Naive B cell (primary cell): ENCODE measurements at places on chromosomes 7 and 10. TPM values are rescaled to one million over a fixed set of nuclear protein-coding genes. Genes with fewer than 3 reads are reported as not detected.

DNA sequence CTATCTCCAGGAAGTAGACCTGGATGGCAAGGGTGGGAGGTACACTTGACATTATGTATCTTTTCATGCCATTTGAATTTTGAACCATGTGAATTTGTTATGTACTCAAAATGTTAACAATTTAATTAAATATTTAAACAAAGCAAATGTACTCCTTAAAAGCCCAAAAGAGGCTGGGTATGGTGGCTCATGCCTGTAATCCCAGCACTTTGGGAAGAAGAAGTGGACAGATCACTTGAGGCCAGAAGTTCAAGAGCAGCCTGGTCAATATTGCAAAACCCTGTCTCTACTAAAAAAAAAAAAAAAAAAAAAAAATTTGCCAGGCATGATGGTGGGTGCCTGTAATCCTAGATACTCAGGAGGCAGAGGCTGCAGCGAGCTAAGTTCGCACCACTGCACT is 136.9 kb upstream of the ASAH2 start:
- H3K4me1 ChIP-seq = peaks cover 56% of the 10 kb centered on the region
- no peak for DNase-seq
- H3K36me3 ChIP-seq = no peaks in the 10 kb centered on the region
- no peak overlapping the region for H3K4me3 ChIP-seq

- H3K27me3 ChIP-seq = no peaks in the 10 kb centered on the region
- no peak overlapping the region for H3K4me3 ChIP-seq
- no peak overlapping the region for H3K27ac ChIP-seq
- H3K36me3 ChIP-seq = no peaks in the 10 kb centered on the region
Observed at GRCh38 chr10:3886641-3887251, 101.7 kb upstream of the KLF6 start.

DNA sequence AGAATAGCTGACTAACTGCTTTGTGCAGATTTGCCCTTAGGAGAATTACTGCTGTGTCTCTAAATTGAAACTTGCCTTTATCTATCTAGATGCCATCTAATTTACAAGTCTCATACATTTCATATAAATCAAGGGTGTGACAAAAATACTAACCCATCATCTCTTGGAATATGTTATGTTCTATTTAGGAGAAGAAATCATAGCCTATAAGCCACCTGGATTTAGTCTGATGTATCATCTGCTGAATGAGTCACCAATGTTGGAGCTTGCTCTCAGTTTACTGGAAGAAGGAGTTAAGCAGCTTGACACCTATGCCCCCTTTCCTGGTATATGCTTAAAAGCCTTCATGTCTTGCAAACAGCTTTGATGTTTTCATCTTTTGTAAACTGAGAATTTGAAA is 43.5 kb downstream of the NUP205 start:
- peaks cover 20% of the 10 kb centered on the region for H3K36me3 ChIP-seq
- no peak overlapping the region for H3K4me3 ChIP-seq
- no peak for DNase-seq
- H3K27ac ChIP-seq = no peak overlapping the region
- H3K4me1 ChIP-seq = no peaks in the 10 kb centered on the region
- H3K27me3 ChIP-seq = no peaks in the 10 kb centered on the region

DNA sequence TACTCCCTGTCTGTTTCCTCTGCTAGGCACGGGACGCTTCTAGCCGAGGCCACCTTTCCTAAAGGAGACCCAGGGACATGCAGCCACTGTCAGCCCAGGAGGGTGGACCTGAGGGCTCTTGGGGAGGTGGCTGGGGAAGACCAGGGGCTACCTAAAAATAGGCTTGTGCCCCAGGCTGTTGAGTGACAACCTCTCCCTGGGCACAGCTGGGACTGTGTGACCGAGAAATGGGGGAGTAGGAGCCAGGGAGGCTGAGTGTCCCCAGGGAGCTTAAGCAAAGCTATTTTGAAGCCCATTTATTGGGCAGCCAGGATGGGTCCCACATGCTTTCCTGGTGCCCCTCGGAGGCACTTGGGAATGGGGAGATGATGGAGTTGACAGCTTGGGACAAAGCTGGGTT is 63.8 kb downstream of the CALML3 start:
- peaks cover 8% of the 10 kb centered on the region for H3K4me1 ChIP-seq
- H3K27ac ChIP-seq = no peak overlapping the region
- H3K4me3 ChIP-seq = no peak overlapping the region
- H3K36me3 ChIP-seq = no peaks in the 10 kb centered on the region

DNA sequence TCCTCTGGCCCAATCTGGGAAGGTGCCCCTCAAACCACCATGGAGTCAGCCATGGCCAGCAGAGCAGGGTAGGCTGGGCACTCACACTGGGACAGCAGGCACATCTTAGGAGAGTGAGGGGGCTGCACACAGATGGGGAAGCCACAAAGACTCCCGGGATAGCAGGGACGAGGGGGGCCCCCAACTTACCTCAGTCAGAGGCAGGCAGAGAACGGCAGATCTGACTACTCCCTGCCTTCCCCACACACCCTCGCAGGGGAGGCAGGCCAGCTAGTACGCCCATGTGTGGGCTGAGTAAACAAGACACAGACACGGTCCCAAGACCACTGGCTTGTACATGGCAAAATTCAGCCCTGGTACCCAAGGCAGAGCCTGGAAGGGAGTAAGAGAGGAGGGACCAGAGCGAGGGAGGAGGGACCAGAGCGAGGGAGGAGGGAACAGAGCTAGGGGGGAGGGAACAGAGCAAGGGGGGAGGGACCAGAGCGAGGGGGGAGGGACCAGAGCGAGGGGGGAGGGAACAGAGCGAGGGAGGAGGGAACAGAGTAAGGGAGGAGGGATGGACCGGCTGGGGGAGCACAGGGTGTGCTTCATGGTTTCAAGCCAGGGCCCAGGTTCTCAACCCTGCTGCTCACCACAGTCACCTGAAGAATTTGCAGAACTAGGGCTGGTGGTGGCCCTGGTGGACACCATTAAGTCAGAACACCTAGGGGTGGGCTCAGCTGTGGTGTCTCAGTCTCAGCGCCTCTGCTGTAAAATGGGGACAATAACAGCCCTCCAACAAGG is 73.8 kb downstream of the RGS10 start:
- no peaks in the 10 kb centered on the region for H3K36me3 ChIP-seq
- no peaks in the 10 kb centered on the region for H3K4me1 ChIP-seq
- peaks cover 5% of the 10 kb centered on the region for H3K27me3 ChIP-seq
- H3K4me3 ChIP-seq = no peak overlapping the region

- H3K27ac ChIP-seq = no peak overlapping the region
- no peaks in the 10 kb centered on the region for H3K4me1 ChIP-seq
- no peaks in the 10 kb centered on the region for H3K36me3 ChIP-seq
- H3K4me3 ChIP-seq = no peak overlapping the region
- DNase-seq = no peak
Observed at GRCh38 chr10:14399641-14400040, 68.9 kb upstream of the FRMD4A start.

DNA sequence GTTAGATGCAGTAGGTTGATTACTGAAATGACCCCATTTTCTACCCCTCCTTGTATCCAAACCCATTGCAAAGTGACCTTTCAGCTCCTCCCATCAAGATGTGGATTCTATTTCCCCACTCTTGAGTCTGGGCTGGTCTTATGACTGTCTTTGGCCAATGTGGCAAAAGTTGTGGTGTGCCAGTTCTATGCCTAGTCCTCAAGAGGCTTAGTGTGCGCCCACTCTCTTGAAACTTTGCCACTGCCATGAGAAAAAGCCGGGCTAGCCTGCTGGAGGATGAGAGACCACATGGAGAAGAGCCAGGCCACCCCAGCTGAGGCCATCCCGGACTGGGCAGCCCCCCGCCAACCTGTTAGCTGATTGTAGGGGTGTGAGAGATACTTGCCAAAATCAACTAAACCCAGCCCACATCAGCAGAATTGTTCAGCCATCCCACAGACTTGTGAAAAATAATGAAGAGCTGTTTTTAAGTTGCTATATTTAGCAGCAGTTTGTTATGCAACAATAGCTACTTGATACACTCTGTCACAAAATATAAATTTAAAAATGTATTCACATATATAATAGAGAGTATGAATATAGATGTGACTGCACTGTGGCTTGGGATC is 131.0 kb upstream of the PALS2 start:
- peak overlapping the region; percentile 15 for H3K27ac ChIP-seq
- H3K4me1 ChIP-seq = peaks cover 15% of the 10 kb centered on the region
- H3K27me3 ChIP-seq = no peaks in the 10 kb centered on the region
- no peaks in the 10 kb centered on the region for H3K36me3 ChIP-seq
- peak overlapping the region; percentile 56 for H3K4me3 ChIP-seq
- no peak for DNase-seq

DNA sequence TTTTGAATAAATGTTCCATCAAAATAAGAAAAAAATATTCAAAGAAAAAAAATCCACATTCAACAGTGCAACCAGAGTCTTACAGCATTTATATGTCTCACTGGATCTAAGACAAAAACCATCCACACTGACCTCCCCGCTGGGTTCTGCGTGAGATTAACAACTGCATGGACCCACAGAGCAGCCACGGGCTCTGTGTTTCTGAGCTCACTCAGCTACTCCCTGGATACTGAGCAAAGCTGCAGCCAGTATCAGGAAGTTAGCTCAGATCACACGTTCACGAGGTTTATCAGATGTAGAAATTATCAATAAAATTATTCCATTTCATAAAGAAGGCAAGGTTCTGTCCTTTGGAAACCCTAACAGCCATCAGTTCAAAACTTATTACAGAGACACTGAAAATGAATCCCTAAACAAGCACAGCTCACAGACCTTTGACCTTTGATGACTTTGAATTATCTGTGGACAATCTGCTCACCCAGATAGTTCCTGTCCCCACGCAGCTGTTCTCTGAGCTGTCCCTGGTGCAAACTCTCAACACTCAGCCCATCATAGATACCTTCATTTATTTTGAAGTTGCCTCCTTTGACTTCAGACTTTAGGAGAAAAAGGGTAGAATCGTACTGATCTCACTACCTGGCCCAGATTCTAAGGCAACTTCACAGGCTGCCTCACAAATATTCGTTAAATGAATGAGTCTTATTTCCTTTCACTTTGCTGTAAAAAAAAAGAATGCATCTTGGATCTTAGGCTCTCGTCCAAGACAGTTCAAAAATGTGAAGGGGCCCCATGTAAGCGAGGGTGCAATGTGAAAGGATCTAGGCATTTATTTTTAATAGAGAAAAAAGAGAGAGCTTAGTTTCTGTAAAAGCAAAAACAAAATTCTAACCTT is 67.7 kb upstream of the SVIL start:
- no peak for DNase-seq
- peak overlapping the region; percentile 15 for H3K27ac ChIP-seq
- H3K4me1 ChIP-seq = peaks cover 8% of the 10 kb centered on the region
- H3K36me3 ChIP-seq = no peaks in the 10 kb centered on the region

- no peaks in the 10 kb centered on the region for H3K36me3 ChIP-seq
- no peak overlapping the region for H3K4me3 ChIP-seq
- peaks cover 10% of the 10 kb centered on the region for H3K4me1 ChIP-seq
- no peak overlapping the region for H3K27ac ChIP-seq
- H3K27me3 ChIP-seq = no peaks in the 10 kb centered on the region
- no peak for DNase-seq
Observed at GRCh38 chr7:25493805-25494366, 265.6 kb upstream of the NPVF start.

The CYP2W1 gene
- polyA plus RNA-seq = not detected

- peaks cover 54% of the 10 kb centered on the region for H3K36me3 ChIP-seq
- H3K4me1 ChIP-seq = peaks cover 63% of the 10 kb centered on the region
- H3K27ac ChIP-seq = peak overlapping the region; percentile 76
- no peak for DNase-seq
- peak overlapping the region; percentile 52 for H3K4me3 ChIP-seq
- H3K27me3 ChIP-seq = no peaks in the 10 kb centered on the region
Observed at GRCh38 chr10:62071846-62072281, 170.4 kb downstream of the ARID5B start.

The HYAL4 gene
- polyA plus RNA-seq = not detected

The FFAR4 gene
- not detected for polyA plus RNA-seq

GRCh38 chr10:96380821-96381220 is 22.0 kb upstream of the OPALIN start:
- DNase-seq = no peak
- no peaks in the 10 kb centered on the region for H3K36me3 ChIP-seq
- no peak overlapping the region for H3K4me3 ChIP-seq
- H3K4me1 ChIP-seq = peaks cover under 1% of the 10 kb centered on the region
- H3K27ac ChIP-seq = no peak overlapping the region

DNA sequence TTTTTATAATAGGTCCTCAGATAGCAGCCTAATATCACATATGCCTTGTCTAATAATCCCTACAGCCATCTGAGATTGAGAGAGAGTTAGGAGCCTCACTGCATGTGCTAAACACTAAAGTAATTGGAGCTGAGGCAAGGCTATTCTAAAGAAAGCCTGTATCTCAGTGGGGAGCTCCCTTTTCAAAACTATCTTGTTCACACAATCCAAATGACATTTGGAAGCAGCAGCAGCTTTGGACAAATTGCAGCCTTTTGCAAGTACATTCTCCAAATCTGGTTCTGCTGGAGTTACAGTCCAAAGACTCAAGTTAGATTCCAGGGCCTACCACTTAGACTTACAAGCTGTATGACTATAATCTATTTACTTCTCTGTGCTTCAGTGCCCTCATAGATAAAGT is 104.5 kb downstream of the MACC1 start:
- peaks cover 15% of the 10 kb centered on the region for H3K4me1 ChIP-seq
- no peak overlapping the region for H3K4me3 ChIP-seq
- H3K27me3 ChIP-seq = no peaks in the 10 kb centered on the region
- DNase-seq = no peak
- H3K27ac ChIP-seq = no peak overlapping the region

GRCh38 chr10:80520661-80521470 is 16.8 kb upstream of the SH2D4B start:
- no peak for DNase-seq
- H3K4me3 ChIP-seq = no peak overlapping the region
- H3K4me1 ChIP-seq = peaks cover 31% of the 10 kb centered on the region
- peak overlapping the region; percentile 5 for H3K27ac ChIP-seq

DNA sequence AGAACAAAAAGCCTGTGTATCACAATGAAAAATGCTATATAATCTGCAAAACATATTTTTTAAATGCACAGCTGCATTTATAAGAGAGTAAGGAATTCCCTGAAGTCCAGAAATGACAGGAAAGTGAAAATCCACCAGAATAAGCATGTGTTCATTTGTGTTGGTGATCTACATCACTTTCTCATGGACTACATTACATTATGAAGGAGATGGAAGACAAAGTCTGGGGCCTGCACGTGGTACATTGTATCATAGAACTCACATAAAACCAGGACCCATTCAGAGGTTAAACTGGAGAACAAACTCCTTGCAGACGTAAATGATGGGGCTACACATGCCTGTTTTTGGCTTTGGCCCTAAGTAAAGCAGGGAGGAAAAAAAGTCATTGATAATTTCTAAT is 16.4 kb downstream of the IFIT3 start:
- H3K27ac ChIP-seq = no peak overlapping the region
- H3K27me3 ChIP-seq = no peaks in the 10 kb centered on the region
- no peak for DNase-seq
- H3K4me3 ChIP-seq = no peak overlapping the region
- peaks cover 23% of the 10 kb centered on the region for H3K4me1 ChIP-seq

DNA sequence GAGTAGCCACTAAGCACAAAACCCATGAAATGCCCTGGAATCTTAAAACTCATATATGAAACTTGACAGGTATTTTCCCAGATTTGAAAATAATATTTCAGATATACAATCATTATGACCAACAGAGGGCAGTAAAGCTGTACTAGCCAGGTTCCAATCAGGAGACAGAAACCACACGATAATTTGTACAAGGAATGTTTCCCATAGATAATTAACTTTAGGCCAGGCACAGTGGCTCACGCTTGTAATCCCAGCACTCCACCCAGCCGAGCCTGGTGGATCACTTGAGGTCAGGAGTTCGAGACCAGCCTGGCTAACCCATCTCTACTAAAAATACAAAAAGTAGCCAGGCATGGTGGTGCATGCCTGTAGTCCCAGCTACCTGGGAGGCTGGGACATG is 31.0 kb upstream of the NUB1 start:
- H3K36me3 ChIP-seq = no peaks in the 10 kb centered on the region
- peaks cover 4% of the 10 kb centered on the region for H3K4me1 ChIP-seq
- no peak for DNase-seq
- H3K27ac ChIP-seq = no peak overlapping the region
- H3K27me3 ChIP-seq = peaks cover 14% of the 10 kb centered on the region
- H3K4me3 ChIP-seq = no peak overlapping the region

The ABCC2 gene
- polyA plus RNA-seq = 1.5 TPM

The ZMIZ2 gene
- polyA plus RNA-seq = 11.1 TPM

The COL1A2 gene
- 0.41 TPM for polyA plus RNA-seq
